ENCODE measurements at places on chromosomes 3 and 15. TPM values are rescaled to one million over a fixed set of nuclear protein-coding genes. Genes with fewer than 3 reads are reported as not detected.

GRCh38 chr3:81161100-81161499, 600.3 kb downstream of the GBE1 start:
- DNase-seq = no peak

DNA sequence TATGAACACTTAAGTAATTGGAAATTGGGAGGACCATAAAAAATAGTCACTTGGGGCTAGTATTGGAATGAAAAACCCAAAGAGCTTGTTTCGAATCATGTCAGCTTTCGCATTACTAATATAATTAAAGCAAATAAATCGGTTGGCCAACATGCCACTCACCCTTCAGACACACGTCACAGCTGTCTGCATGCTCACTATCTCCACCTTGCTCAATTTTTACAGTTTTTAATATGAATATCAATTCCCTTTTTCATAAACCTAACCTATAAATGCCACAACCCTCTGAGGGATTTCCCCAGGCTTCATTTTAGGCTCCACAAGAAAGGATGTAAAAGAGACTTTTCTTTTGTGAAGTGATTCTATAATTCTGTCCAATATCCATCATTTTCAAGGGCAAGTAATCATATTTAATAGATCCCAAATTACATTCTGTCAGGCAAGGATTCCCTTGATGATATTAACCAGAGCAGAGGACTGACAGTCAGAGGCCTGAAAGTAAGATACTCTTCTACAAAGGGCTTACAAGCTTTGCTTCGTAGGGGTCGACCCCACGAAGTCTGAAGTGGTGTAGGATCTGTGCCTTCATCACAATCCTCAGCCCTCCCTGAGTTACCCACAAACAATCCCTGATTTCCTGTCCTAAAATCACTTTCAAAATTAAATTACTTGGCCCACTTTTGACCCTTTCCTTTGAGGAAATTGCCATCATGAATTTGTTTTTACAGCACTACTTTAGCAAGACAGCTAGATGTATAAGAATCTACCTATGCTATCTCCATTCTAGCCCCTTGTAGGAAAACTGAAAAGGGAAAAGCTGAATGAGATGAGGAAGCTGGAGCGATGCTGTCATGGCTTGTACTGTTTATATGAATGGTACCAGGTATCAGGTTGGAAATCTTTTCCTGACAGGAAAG, 44.5 kb downstream of the NANOGP8 start:
- no peak for DNase-seq

GRCh38 chr3:86867982-86868381, 123.0 kb downstream of the VGLL3 start:
- no peak for DNase-seq

- DNase-seq = no peak
Measured at GRCh38 chr15:25763331-25763751, 99.8 kb downstream of the ATP10A start.

DNA sequence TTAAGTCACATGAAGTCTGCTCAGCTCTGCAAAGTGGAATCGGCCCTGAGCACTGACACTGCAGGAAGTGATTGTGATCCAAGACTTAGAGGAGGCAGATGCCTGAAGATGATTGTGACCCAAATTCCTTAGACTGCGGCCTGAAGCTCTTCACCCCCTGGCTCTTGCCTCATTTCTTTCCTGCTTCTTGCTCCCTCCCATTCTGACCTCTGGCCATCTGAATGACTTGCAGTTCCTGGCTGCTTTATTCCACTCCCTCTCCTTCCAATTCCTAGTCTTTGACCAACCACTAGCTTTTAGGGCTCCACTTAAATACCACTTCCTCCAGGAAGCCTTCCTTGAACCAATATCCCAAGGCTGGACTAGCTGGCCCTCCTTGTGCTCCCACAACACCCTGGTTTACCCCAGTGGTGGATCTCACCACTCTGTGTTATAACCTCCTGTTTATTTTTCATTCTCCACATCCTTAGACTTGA, 9.9 kb upstream of the EPB42 start:
- peak; percentile 72 for DNase-seq

- no peak for DNase-seq
Measured at GRCh38 chr3:100609963-100610362, 562 bp downstream of the ADGRG7 start.

- no peak for DNase-seq
Measured at GRCh38 chr3:144119633-144120032, 148.0 kb downstream of the DIPK2A start.

- DNase-seq = no peak
Measured at GRCh38 chr3:150149651-150150051, 179.0 kb upstream of the PFN2 start.

GRCh38 chr15:84956199-84956598, 25.5 kb upstream of the PDE8A start:
- no peak for DNase-seq

DNA sequence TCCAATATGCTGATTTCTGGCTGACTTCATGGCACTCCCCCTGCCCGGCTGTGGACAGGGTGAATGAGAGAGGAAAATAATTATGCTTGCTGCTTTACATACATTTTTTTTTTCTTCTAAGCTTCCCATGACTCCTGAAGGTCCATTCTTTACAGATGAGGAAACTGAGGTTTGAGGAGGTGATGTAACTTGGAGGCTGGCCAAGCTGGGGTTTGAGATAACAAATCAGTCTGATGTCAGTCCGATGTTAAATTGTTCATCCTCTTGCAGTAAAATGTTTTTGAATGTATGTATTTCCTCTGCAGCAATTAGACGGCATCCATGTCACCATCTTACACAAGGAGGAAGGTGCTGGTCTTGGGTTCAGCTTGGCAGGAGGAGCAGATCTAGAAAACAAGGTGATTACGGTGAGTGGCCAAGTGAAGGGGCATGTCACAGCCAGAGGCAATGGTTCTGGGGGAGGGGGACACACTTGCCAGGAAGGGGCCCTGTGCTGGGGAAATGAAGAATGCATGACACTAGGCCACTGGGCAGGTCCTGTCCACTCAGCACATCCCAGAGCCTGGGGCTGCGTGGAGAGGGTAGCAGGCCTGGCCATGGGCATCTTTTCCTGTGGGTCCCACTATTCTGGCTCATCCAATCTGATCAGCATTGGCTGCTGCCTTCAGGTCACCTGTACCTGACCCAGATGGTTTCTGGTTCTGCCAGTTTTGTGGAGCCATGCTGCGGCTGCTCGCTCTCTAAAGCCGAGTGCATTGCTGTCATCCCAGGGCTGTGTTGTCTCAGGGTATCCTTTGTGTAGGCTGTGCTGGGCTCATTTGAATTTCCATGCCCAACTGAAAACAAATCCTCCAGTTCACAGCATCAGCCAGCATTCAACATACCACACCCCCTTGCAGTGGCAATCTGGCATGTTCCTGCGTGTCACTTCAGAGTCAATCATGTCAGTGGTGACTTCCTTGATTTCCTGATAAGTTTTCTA, 20.4 kb downstream of the STARD5 start:
- DNase-seq = no peak

Gene CACNA1D
- 9.7 TPM for total RNA-seq

Gene PAK6
- 0.33 TPM for total RNA-seq

Gene KNG1
- total RNA-seq = not detected

Gene CPN2
- total RNA-seq = not detected

Gene SYNPR
- 0.28 TPM for total RNA-seq

Gene KY
- total RNA-seq = 3.2 TPM
